NCI-H748 treated with DMSO at 0.1 percent for 48 hours (cell line): ENCODE measurements at places on chromosomes 13 and 19.

GRCh38 chr13:43128504-43128961 lies 105.1 kb downstream of the DNAJC15 start:
- DNase-seq, result no peak

GRCh38 chr13:42865768-42866102 lies 84.4 kb downstream of the FAM216B start:
- no peak for DNase-seq

- peak; percentile 59 for DNase-seq
Measured at GRCh38 chr19:3557461-3558248, at the start of gene MFSD12. MFSD12 (minus strand) TSS chr19:3557586; CDS start chr19:3557403, 183 bp downstream.

DNA sequence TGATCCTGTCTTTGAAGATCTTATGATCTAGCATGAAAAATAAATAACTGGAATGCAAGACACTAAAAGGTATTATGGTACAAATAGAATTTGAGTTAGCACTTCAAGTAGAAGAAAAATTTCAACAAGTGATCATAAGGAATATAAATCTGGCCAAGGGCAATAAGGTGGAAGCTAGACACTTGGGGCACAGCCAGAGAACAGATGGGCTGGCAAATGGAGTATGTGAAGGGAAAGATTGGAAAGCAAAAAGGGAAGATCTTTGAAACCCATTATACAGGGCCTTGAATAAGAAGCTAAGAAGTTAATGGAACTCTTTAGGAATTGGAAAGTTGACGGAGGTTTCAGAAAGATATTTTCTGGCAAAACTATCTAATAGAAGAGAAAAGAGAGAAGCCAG lies 61.0 kb downstream of the MZT1 start:
- DNase-seq, result no peak

DNA sequence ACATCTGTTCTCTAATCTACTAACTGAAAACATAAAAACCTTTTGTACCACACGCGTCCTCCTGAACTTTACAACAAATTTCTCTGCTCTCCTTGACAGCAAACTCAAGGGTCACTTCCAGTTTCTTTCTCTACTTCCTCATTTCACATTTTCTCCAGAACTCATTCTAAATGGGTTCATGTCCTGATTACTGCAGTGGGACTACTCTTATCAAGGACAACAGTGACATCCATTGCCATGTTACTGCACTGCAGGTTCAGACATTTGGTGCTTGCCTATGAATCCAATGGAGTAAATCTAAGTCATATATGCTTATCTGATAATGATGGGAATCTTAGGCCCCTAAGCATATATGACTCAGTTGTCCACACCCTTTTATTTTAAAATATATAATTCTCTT lies 35.3 kb downstream of the FPR3 start:
- DNase-seq, result no peak

- DNase-seq, result peak; percentile 74
Measured at GRCh38 chr19:48674921-48675824, 2.4 kb upstream of the NTN5 start.

DNA sequence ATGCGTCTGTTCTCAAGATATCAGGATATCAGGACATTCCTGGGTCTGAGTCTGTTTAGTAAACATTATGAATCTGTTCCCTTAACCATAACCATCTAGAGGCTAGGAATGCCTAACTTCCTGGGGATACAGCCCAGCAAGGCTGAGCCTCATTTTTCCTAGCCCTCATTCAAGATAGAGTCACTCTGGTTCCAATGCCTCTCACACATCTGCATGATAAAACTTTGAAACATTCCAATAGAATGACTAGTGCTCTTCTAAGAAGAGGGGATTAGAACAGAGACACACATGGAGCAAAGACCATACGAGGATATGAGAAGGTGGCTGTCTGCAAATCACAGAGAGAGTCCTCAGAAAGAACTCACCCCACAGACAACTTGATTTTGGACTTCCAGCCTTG lies 20.6 kb upstream of the CABP5 start:
- no peak for DNase-seq

GRCh38 chr19:46402725-46403124 lies 10.6 kb downstream of the CCDC8 start:
- no peak for DNase-seq

GRCh38 chr13:72565893-72566292 lies 161.5 kb downstream of the MZT1 start:
- peak; percentile 33 for DNase-seq

GRCh38 chr13:48534911-48535501 lies 2.1 kb upstream of the RCBTB2 start:
- no peak for DNase-seq

DNA sequence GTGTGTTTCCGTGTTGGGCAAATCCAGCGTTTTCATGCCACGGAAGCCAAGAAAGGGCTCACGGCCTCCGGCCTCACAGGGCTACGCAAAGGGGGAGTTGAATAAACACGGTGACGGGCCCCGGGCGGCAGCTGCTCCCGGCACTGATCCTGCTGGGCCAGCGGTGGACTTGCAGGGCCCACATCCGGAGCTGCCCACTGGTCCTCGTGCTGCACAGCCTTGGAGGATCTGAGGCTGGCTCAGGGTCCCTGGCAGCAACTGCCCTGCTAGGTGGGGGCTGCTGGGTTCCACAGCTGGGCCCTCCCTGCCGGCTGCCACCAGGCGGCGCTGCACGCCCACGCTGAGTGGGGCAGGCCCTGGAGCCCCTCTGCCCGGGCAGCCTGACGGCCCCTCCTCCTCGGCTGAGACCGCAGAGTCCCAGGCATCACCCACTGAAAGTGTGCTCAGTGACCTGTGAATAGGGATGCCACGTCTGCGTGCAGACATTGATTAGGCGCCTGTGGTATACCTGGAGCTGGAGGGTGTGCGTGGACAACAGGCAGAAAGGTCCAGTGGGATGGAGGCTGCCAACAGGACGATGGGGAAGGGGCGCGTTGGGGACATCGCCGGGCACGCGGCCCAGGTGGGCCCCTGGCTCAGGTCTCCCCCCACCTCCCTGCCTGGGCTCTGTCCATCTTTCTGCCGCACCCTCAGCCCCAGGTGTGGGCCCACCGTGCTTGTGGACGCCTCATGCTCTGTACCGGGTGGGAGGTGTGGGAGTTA lies 5.3 kb upstream of the HCN2 start:
- no peak for DNase-seq

DNA sequence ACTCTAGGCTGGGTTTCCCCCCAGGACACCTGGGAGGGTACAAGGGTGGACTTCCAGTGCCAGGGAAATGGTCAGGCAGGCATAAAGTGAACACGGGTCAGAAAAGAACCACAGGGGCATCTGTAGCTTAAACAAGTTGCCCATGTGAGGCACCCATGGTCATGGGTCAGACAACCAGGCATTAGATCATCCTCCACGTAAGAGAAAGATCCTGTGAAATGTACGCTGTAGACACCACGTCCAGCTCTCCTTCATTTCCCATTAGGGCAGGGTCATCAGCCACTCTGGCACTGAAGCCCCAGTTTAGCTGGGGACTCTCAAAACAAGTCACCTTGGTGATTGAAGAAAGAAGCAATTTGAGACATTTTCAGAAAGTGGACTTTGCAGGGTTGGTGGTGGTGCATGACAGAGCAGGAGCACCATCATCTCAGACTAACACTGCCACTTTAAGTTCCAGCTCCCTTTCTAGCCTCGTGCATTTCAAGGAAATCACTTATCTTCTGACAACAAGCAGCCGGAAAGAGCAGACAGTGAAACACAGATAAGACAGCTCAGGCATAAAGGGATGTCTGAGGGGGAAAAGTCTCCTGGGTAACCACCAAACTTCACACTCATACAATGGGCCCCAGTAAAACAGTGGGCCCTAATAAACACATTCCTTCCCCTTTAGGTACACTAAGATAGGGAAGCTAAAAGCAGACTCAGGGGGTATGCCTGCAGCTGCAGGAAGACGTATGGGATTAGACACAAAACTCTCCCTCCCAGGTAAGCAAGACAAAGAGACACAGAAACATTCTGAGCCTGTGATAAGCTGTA lies 16.1 kb upstream of the SIGLEC6 start:
- DNase-seq, result no peak

- DNase-seq, result no peak
Measured at GRCh38 chr13:39815345-39816111, 160.1 kb downstream of the COG6 start.

DNA sequence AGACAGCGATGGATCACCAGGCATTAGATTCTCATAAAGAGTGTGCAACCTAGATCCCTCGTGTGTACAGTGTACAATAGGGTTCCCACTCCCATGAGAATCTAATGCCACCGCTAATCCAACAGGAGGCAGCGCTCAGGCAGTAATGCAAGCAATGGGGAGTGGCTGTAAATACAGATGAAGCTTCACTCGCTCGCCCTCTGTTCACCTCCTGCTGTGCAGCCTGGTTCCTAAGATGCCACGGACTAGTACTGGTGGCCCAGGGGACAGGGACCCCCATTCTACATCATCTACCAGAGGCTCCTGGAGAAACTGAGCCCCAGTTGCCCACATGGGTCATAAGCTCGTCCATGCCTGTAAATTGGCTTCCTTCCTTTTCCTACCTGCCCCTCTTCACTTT lies 8.0 kb downstream of the CLEC4M start:
- no peak for DNase-seq

DNA sequence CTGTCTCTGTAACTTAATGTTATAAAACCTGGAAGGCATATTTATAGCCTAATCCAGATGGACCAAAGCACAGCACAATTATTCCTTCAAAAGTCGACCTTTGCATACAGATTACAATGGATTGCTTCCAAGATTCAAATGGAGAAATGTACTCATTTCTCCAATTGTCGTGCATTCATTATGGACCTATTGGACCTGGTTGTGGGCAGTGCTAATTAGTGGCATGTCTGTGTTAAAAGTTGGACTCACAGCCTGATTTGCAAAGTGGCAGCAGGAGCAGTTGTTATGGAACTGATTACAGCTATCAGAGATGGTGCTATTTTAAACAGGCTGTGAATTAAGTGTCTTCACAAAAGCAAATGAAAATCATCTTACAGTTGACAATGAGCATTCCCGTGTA lies 1529.3 kb upstream of the SLC10A2 start:
- DNase-seq, result no peak

- DNase-seq, result peak; percentile 29
Measured at GRCh38 chr19:44903602-44904425, 1.8 kb upstream of the APOE start.

GRCh38 chr19:44280916-44281315 lies 21.2 kb downstream of the ZNF233 start:
- DNase-seq, result no peak

DNA sequence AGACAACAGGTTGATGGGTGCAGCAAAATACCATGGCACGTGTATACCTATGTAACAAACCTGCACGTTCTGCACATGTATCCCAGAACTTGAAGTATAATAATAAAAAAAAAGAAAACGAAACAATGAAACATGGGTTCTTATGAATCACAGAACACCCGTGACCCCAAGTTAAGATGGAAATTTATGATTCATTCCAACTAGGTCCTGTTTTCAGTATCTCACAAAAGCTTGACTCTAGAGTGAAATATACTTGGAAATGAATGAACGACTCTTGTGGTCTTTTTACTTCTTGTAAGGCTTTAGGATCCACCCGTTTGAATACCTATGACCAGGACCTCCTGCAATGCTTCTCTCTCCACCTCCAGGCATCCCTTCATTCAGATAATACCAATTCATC lies 3.5 kb upstream of the LILRB4 start:
- no peak for DNase-seq
